T-helper 1 cell (primary cell): ENCODE measurements at places on chromosomes 3 and 15.

- no peak for DNase-seq
These were observed 86.0 kb downstream of the CPNE4 start for GRCh38 chr3:131948806-131949205.

- no peak for DNase-seq
These were observed 497 bp downstream of the PARP16 start for GRCh38 chr15:65286069-65286703.

- DNase-seq: no peak
These were observed 80.3 kb downstream of the CERS3 start for GRCh38 chr15:100448481-100448880.

GRCh38 chr3:43960448-43960840 is 269.7 kb downstream of the ABHD5 start:
- no peak for DNase-seq

DNA sequence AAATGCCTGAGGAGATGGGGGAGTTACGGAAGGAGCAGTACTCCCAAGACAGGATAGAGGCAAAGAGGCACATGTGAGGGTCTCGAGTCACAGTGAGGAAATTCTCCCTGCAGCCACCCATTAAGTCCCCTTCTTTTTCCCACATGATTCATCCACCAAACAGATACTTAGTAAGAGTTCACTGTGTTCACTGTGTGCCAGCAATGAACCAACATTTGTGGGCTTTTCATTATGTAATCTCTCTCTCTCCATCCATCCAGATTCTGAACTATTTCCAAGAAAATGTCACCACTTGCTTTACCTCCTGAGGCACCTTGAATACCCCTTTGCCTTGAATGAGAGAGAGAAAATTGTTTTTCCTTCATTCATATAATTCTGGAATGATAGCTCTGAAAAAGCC is 24.6 kb upstream of the LRRFIP2 start:
- no peak for DNase-seq
